ENCODE measurements at places on chromosomes 2 and 18.

- no peak for DNase-seq
Observed at GRCh38 chr2:144374163-144374661, 145.7 kb downstream of the ZEB2 start.

DNA sequence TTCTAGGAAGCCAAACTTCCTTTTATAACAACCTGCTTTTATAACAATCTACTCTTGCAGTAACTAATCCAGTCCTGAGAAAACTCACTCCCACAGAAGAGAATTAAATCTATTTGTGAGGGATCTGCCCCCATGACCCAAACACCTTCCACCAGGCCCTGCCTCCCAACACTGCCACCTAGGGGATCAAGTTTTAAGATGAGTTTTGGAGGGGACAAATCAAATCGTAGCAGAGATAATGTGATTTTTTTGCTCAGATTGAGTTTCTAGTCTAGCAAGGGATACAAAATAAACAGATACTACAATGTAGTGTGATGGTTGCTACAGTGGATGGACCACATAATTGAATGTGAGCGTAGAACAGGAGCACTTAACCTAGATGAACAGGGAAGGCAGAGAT is 52.2 kb downstream of the NCOA1 start:
- DNase-seq, result no peak

- DNase-seq, result no peak
Observed at GRCh38 chr2:56981554-56981953, 797.8 kb downstream of the CCDC85A start.

DNA sequence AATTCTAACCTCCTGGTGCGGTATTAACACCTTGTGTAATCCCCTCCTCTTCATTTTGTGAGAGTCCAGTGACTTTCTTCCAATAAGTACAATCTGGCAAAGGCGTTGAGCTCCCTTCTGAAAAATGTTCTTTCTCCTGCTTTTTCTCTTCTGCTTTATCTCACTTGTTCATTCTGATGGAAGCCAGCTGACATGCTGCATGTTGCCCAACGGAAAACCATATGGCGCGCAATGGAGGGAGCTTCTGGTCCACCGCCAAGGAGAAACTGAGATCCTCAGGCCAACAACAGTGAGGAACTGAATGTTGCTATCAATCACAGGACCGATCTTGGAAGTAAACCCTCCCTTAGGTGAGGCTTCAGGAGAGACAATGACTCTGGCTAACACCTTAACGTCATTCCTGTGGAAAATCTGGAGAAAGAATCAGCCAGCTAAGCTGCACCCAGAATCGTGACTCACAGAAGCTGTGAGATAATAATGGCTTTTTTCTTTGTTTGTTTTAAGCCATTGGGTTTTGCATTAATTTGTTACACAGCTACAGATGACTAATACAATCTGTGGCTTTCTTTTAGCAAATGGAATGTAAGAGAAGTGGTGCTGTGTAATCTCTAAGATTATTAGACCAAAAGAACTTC is 1323.9 kb upstream of the DDX18 start:
- no peak for DNase-seq

GRCh38 chr2:239255218-239255617 is 145.6 kb downstream of the HDAC4 start:
- no peak for DNase-seq

DNA sequence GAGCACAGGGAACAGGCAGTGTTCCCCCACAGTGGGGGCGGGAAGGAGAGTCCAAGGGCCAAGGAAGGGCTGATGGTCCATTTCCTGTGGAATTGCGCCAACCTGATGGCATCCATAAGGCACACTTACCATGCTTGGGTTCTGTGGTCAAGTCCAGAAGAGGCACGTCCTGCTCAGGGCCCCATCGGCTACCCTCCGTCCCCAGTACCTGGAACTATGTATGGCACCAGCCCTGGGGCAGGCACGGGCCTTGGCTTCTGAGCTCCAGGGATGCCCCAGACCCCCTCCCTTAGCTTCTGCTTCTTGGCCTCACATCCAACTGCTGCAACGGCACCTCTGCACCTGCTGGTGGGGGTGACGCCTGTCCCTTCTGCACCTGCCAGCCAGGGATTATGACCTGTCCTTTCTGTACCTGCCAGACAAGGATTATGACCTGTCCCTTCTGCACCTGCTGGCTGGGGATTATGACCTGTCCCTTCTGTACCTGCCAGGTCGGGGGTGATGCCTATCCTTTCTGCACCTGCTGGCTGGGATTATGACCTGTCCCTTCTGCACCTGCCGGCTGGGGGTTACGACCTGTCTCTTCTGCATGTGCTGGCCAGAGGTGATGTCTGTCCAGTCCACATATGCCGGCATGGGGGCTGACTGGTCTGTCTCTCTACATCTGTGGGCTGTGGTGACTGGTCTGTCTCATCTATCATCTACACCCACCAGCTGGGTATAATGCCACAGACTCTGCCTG is 45.4 kb upstream of the SNTG2 start:
- DNase-seq, result no peak

DNA sequence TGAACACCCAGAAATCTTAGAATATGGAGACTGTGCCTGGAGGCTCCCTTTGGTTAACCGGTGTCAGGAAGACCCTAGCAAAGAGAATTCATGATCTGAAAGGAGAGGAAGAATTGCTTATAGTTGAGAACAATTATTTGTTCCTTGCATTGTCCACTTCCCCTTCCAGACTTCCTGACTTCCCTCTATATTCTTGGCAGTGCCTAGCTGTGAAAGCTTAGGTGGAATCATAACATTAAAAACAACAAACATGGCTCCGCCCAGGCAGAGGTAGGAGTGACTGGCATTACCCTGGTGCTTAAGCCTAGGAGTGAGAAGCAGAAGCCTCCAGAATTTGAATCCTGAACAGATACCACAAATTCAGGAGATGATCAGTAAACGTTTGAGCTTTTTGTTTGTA is 1.9 kb downstream of the TTL start:
- DNase-seq, result no peak

DNA sequence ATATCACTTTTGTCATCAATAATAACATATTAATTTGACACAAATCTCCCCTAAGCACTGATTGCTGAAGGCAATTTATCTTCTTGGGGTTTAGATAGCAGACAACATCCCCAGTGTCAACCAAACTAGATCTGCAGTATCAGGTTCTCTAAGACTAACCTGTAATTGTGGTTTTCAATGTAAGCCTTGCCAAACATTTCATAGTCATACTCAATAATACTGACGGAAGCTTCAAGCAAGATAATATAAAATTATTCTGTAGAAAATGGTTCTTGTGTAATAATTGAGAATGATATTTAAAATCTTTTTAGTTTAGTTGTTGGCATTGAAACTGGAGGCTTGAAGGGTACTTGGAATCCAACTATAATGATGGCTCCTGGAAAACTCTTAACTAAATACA is 186.3 kb downstream of the RIT2 start:
- no peak for DNase-seq

DNA sequence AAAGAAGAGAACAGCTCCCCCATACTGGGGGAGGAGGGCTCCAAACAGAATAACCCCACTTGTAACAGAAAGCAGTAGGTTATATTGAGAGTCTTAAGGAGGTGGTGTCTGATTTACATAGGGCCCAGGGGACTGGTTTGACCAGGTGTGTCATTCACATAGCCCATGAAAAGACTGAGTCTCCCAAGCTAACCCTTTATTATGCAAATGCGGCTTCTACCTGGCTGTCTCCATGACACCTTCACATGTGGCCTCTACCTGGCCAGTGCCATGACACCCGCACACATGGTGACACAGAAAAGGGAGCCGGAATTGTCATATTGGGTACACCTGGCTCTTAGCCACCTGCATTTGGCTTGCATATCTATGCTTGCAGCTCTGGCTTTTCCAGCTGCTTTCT is 1057.2 kb upstream of the PIK3C3 start:
- DNase-seq, result no peak

GRCh38 chr2:96534701-96535181 is 1.8 kb upstream of the ARID5A start:
- no peak for DNase-seq

GRCh38 chr2:47041891-47042684 is 113.0 kb downstream of the STPG4 start:
- no peak for DNase-seq

GRCh38 chr2:46803911-46804670 is 111.5 kb downstream of the MCFD2 start:
- DNase-seq, result no peak

GRCh38 chr2:205714789-205715720 is 32.8 kb downstream of the NRP2 start:
- no peak for DNase-seq

DNA sequence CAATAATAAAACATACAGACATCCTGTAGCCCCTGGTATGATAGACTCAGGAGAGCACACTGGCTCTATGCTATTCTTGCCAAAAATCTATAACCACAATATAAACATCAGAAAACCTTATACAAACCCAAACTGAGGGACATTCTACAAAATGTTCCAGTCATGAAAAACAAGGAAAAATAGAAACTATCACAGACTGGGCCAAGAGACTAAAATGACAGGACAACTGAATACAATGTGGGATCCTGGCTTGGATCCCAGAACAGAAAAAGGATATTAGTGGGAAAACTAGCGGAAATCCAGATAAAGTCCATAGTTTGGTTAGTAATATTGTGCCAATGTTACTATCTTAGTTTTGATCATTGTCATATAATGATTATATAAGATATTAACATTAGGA is 29.6 kb upstream of the EPAS1 start:
- no peak for DNase-seq

DNA sequence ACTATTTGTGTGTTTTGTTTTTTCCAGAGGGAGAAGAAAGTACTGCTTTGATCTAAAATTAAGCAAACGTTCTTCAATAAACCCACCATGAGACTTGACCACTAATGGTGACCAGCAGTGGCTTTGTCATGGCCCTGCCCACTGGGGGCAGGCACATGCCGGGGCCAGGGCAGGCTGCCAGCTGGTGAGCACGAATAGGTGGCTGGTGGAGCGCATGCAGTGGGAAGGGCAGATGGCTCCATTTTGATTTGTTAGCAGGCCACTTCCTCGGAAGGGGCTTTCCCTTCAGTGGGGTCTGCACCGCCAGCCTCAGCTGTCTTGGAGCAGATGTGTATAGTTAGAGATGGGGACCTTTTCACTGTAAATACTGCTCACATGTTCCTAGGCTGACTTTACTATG is 277.1 kb downstream of the SOX11 start:
- DNase-seq, result no peak

DNA sequence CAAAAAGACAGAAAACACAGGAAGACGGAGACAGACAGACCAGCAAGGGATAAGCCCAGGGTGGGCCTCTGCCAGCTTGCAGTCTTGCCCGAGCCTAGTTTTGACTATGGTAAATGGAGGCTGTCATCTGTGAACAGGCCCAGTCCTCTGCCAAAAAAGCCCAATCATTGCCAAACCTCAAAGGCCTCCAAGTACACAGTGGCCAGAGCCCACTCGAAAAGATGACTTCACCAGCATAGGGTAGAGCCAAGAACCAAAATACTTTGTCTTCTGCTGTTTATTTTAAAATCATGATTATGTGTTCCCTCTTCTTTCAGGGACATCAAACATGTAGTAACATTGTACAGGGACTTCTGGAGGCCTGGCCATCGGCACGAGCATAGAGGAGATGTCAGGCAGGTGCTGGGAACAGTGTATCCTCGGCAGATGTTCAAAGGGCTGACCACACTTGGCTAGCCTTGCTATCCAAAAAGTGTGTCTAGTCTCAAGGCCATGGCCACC is 66.0 kb downstream of the TTC32 start:
- no peak for DNase-seq

DNA sequence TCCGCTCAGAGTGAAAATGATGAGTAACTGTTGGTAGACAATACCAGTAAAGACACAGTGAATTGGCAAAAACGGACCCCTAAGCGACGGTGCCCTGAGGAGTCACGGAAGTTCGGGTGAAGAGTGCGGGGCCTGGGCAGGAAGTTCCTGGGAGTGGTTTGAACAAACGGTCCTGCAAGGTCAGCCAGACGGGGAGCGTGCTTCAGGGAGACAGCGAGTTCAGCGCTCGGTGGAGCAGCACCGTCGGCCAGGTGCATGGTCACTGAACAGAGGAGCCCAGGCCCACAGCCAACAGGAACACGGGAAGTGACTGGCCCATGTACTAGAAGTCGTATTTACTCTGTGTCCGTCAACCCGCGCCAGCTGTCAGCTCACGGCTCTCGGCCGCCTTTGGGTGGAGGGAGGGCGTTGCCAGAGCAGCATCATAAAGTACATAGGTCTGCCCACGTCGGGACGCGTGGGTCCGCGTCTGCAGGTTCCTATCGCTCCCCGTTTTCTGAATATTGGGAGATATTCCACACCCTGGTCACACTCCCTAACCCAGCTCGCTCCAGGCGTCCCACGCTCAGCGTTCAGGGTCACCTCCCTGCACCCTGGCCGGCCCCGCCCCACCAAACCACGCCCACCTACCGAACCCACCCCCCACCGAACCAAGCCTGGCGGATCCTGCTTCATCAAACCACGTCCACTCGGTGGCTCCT is 75.6 kb upstream of the UXS1 start:
- DNase-seq, result peak; percentile 7

DNA sequence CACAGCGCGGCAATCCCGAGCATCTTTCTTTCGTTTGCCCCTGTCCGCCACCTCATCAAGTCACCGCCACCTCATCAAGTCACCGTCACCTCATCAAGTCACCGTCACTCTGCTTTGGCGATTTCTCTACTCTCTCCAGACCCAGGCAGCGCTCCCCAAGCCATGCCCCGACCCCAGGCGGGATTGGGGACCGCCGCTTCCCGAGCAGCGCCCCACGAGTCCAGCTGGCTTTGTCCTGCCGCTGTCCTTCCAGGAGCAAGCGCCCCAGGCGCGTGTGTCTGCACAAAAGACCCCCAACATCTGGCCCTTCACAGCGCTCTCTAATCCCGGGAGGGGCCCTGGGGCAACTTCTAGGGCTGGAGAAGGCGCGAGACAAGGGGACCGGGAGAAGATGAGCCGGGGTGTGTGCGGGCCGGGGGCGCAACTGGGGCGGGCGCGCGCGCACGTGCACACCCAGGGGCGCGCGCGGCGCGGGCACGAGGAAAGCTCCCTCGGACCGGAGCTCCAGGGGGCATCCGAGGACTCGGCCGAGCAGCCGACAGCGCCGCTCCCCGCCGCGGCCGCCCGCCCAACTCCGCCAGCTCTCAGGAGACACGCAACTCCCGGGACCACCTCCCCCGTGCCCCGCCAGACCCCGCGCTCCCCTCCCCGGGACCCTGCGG is 633 bp upstream of the RNF152 start:
- peak; percentile 20 for DNase-seq

- DNase-seq, result no peak
Observed at GRCh38 chr2:26772064-26773001, 8.2 kb downstream of the SLC35F6 start.

GRCh38 chr2:234615643-234616356 is 118.9 kb upstream of the ARL4C start:
- no peak for DNase-seq

- peak; percentile 41 for DNase-seq
Observed at GRCh38 chr2:55232863-55233657, 572 bp downstream of the RPS27A start.

- DNase-seq, result no peak
Observed at GRCh38 chr2:191255756-191256312, 10.6 kb downstream of the MYO1B start.

DNA sequence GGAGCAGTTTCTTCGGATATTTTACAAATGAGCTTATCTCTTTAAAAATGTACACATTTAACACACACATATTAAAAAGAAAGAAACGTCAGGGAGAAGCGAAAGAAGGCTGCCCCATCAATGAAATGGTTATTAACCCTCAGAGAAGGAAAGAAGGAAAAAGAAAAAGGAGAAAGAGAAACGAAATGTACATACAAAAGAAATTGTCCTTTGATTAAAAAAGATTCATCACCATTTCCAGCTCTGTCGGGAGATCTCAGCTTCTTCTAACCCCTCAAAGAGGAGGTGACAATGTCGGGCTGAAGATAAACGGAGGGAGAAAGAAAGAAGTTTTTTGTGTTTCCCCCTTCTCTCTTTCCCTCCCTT is 1.5 kb downstream of the IKZF2 start:
- no peak for DNase-seq
